Fibroblast of skin of left biceps (primary cell): ENCODE measurements at places on chromosomes 3 and 15.
A peak's percentile ranks its signal among the peaks of the same experiment; 100 is the strongest.

- no peak for DNase-seq
Measured at GRCh38 chr15:50542887-50543210, 3.6 kb downstream of the USP50 start.

DNA sequence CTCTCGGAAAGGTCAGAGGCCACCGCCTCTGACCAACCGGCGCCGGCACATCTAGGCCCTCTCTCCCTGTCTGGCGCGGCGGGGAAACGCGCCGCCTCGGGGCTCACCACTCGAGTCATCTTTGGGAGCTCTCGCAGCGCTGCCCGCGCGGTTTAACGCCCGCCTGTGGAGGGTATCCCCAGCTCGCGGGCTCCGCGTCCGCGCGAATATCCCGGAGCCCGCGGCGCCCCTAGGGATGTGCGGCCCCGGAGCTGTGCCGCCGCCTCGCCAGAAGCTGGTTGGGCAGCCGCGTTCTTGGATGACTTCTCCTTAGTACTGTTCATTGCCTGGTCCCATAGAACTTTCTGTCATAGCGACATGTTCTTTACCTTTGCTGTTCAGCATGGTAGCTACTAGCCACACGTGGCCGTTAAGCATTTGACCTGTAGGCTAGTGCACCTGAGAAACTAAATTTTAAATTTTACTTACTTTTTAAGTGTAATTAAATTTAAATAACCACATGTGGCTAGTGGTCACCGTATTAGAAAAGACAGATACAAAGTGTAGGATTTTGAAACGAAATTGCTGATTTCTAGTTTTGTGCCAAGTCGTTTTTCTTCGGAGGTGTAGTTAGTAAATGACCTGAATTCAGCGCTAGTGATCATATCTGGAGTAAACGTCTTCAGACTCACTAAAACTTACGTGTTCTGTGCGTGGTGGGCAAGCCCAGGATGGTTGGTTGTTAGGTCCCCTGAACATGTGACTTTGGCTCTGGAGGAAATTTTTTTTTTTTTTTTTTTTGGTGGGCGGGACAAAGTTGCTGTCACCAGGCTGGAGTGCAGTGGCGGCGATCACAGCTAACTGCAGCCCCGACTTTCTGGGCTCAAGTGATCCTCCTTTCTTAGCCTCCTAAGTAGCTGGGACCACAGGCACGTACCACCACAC, 835 bp downstream of the ARIH2 start:
- no peak for DNase-seq

- DNase-seq = no peak
Measured at GRCh38 chr3:193895409-193895808, 240.5 kb upstream of the HES1 start.

DNA sequence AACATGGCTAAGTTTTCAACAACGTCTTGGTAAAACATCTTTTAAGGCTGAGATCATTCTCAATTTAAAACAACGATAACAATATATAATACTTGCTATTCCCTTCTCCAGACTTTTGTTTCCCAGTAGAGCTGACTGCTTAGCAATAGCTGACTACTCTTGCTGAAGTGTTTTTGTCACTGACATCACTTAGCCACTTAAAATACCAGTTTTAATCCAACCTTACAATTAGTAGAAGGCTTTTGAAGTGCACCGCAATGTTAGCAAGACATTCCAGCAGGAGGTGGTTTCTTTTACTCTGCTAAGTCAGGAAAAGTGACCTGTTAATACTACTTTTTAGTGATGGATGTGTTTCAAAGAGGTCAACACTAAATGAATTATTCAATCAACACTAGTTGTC, 28.7 kb upstream of the GBE1 start:
- no peak for DNase-seq

DNA sequence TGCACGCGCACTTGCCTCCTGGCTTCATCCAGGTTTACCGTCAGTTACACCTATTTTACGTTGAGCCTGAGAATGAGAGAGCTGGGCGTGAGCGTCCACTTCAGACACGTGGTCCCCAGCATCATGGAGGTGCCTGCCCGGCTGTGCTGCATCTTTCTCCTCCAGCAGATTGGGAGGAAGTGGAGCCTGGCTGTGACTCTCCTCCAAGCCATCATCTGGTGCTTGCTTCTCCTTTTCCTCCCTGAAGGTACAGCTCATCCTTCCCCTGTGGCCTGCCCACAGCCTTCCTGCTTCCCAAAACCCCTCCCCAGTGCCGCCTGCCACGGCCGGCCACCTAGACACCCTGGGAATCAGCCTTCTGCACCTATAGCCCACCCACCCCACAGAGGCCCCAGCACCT, 31.6 kb downstream of the SLC22A14 start:
- DNase-seq = no peak

- DNase-seq = no peak
Measured at GRCh38 chr15:77430213-77430612, 9.5 kb downstream of the HMG20A start.

DNA sequence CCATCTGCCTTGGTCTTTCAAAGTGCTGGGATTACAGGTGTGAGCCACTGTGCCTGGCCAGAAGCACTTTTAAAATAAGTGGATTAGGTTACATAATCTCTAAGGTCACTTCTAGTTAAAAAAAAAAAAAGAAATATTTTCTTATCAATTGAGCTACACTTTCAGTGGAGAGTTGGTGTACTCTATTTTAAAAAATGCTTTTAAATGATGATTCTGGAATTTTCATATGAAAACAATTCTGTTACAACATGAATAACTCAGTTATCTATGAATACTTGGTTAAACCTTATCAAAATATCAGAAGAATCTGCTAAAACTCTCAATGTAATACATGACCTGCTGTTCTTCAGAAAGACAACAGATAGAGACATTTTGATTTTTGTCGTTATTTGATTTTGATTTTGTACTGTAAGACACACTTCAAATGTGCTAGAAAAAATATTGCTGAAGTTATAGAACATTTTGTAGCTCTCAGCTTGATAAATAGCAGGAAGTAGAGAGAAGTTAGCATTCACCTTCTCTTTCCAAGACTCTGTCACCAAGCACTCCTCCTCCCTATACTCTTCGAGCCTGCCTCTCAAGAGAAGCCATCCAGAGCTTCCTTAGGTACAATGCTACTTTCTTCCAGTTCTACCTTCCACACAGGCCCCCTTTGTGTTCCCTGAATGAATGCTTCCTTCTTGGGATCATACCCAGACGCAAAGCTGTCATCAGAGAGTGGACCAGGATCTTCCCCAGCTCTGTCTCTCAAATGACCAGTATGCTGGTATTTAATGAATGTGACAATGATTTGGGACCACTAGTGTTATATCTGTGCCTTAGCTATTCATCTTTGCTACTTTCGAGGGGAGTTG, 47.2 kb upstream of the SECISBP2L start:
- DNase-seq = no peak

DNA sequence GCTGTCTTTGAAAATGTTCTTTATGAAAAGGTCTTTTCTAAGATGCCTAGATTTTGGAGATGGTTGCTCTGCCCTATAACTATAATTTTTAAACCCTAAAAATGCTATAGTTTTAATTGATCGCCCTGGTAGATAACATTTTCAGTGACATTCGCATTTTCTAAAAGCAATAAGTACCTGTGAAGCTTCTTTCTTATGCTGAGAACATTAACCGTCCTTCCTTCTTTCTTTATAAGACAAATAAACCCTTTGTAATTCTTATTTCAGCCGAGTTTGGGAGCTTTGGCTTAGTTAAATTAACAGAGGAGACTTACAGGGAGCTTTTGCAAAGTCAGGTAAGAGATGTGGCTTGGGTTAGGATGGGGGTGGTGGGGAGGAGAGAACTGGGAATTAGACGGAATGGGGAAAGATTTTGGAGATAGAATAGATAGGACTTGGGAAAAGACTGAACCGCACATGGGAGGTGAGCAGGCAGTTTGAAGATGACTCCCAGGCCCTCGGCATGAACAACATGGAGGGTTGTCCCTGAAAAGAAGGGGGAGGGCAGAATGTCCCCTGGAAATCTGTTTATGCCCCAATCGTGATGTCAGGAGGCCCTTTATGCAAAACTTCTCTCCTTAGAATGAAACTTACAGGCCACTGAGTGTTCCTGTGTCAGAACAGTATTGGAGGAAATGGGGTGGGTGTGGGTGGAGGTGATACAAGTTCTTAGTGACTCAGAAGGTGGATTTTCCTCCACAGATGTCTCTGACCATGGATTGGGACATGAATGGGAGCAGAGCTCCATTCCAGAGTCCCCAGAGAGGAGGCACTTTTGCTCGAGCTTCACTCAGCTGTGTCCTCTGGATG, 76.2 kb upstream of the LARS2 start:
- no peak for DNase-seq

DNA sequence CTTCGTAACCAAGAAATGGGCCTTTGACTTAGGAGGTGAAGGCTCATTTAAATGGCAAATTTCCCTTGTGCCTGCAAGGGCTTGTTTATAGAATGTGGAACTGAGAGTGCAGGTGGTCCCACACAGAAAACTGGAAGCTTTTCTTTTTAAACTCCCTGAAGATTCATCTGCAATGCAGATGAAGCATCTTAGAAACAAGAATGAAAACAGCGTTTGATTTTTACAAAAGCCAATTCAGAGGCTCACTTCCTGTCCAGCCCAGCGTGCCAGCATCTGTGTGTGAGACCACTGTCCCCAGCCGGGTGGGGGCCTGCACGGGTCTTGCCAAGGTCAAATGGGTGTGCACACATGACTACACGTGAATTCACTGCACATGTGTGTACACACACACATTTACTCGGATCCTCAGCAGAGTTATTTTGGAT, 94.7 kb downstream of the LINGO1 start:
- DNase-seq = no peak

DNA sequence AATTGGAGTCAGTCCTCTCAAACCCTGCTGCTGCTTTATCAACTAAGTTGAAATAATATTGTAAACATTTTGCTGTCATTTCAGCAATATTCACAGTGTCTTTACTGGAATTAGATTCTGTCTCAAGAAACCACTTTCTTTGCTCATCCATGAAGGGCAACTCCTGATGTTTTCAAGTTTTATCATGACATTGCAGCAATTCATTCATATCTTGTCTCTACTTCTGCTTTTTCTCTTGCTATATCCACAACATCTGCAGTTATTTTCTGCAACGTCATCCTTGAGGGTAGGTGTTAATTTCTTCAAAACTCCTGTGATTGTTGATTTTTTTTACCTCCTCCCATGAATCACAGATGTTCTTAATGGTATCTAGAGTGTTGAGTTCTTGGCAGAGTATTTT, 181.6 kb downstream of the EPHA6 start:
- DNase-seq = no peak

DNA sequence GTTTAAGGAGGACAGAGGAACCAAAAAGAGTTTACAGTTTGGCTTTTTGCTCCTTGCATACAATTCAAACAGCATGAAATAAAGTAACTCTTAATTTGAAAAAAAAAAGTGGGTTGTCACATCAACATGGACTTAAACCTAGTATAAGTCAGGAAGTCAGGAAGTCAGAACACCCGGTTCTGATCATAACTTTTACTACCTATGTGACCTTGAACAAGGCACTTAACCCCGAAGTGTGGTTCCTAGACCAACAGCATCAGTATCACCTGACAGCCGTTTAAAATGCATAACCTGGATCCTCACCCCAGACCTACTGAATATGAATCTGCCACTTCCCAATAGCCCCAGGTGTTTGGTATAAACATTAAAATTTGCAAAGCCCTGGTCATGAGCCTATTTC, 18.7 kb downstream of the LYSMD2 start:
- DNase-seq = no peak

GRCh38 chr3:182303169-182303568, 490.1 kb upstream of the ATP11B start:
- DNase-seq = no peak

DNA sequence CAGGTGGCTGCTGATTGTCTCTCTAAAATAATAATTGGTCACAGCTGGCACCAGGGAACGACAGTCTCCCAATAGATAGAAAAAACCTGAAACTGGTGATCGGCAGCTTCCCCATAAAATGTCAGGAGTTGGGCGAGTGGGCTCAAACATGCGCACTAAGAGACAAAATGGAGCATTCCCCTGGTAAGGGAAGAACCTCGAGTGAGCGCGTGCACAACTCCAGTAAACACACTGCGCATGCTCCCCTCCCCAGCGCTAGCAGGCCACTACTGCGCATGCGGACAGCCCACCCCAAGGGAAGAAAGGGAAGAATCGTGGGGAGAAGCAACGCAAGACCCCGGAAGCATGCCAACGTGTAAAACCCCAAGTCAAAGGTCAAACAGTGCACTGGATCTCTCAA, 7.7 kb upstream of the STARD5 start:
- no peak for DNase-seq

DNA sequence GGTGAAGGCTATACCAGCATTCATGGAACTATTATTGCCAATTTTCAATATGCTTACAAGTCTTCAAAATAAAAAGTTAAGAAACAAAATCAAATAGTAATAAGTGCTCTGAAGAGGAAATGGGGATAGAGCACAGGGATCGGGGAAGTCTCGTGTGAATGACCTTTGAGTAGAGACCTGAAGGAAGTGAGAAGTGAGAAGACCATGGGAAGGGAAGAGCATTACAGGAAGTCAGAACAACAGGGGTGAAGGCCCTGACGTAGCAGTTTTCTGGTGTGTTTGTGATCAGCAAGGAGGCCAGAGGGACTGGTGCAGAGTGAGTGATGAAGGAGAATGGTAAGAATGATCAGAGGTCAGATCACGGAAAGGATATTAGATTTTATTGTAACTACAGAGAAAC, 48.1 kb downstream of the STAC start:
- no peak for DNase-seq

- DNase-seq = no peak
Measured at GRCh38 chr3:191300422-191300821, 28.8 kb upstream of the CCDC50 start.

- no peak for DNase-seq
Measured at GRCh38 chr3:25831578-25831977, 41.7 kb downstream of the OXSM start.

DNA sequence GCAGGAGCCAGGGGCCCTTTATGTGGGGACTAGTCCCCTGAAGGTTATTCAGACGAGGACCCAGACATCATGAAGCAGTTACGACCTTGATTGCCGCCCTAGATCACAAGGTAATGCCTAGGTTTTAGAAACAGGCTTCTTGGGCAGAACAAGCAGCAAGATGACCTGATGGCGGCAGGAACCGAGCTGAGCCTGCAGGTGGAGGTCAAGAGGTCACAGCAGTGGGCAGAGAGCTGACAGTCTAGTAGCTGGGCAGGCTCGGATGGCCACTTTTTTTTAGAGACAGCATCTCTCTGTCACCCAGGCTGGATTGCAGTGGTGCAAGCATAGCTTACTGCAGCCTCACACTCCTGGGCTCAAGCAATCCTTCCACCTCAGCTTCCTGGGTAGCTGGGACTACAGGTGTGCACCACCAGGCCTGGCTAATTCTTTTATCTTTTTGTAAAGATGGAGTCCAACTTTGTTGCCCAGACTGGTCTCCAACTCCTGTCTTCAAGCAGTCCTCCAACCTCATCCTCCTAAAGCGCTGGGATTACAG, 83.5 kb upstream of the ABHD17C start:
- no peak for DNase-seq

- no peak for DNase-seq
Measured at GRCh38 chr15:98382139-98382538, 266.2 kb upstream of the IGF1R start.

GRCh38 chr3:6168256-6168655, 692.7 kb upstream of the GRM7 start:
- no peak for DNase-seq

DNA sequence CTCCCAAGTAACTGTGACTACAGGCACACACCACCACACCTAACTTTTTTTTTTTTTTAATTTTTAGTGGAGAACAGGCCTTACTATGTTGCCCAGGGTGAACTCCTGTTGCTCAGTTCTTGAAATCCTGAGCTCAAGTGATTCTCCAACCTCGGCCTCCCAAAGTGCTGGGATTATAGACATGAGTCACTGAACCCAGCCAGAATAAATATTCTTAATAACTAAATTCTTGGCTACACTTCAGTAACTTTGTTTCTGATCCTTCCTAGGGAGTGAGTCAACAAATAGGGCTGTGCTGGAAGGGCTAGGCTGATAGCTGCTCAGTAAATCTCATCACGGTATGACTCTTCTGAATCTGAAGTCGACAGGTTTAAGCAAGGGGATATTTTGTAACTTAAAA, 56.6 kb downstream of the P3H2 start:
- peak; percentile 86 for DNase-seq
